ENCODE measurements at places on chromosomes 1 and 21.
A peak's percentile ranks its signal among the peaks of the same experiment; 100 is the strongest.

DNA sequence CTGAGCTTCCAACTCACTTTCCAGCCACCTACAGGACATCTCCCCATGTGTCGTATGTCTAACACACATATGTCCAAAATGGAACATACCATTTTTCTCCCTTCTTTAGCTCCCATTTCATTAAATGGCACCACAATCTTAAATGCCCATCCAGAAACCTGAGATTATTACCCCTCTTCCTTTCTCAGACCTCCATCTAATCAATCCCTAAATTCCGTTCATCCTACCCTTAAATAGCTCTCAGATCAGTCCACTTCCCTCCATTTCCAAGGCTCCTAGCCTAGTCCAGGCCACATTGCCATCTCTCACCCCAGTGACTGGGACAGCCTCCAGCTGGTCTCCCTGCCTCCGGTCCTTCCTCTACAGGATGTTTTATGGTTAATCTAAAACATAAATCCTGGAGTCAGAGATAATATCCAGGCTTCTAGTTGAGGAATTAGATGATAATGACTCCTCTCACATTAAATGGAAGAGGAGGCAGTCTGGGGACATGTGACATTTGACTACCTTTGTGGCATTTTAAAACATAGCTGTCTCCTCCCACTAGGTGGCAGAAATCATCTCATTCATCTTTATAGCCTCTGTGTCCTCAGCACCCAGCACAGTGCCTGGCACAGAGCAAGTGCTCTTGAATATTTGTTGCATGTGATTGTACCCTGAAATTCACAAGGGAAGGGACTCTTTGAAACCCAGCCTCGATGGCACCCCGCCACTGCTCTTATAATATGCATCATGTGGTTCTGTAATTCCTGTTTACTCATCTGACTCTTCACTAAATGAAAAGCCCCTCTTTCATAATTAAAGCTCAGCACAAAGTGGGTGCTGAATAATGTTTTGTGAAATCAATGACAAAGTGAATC lies 102.3 kb downstream of the TMEM53 start:
- DNase-seq: no peak

GRCh38 chr1:39992234-39992633 lies 37.3 kb downstream of the MFSD2A start:
- DNase-seq: no peak

DNA sequence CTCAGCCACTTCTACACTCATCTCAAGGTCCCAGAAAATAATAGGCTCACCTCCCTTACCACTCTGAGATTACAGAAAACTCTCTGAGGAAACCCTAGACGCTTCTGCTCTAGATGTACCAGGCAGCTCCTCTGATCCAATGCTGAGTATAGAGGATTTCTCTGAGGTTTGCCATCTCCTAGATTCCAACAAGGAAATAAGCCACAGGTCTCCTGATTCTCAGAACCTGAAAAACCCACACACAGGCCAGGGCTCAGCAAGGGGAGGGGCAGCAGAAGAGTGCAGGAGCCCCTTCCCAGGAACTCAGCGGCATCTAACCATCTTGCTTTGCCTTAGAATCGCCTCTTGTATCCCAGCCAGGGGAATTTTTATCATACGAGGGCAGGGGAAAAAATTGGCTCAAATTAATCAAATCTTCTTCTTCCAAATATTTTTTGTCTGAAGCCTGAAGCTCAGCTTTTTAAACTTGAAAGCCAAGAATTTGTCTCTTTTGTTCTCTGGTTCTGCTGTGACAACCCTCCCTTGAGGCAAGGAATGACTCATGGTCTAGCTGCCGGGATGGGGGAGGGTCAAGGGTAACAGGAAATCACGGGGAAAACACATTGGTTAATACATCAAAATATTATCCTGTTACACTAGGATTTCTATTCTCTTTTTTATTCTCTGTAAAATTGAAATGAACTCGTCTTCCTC lies 30.8 kb downstream of the GORAB start:
- DNase-seq: peak; percentile 4

GRCh38 chr1:209759829-209760359 lies 4.0 kb downstream of the TRAF3IP3 start:
- DNase-seq: no peak

- DNase-seq: no peak
These were observed 361.5 kb downstream of the CAMTA1 start for GRCh38 chr1:7146710-7147109.

GRCh38 chr1:36965275-36966159 lies 68.8 kb downstream of the GRIK3 start:
- DNase-seq: no peak

- no peak for DNase-seq
These were observed 9.4 kb downstream of the ZCCHC17 start for GRCh38 chr1:31306278-31306677.

- DNase-seq: no peak
These were observed 36.2 kb upstream of the EPHA8 start for GRCh38 chr1:22527122-22527521.

DNA sequence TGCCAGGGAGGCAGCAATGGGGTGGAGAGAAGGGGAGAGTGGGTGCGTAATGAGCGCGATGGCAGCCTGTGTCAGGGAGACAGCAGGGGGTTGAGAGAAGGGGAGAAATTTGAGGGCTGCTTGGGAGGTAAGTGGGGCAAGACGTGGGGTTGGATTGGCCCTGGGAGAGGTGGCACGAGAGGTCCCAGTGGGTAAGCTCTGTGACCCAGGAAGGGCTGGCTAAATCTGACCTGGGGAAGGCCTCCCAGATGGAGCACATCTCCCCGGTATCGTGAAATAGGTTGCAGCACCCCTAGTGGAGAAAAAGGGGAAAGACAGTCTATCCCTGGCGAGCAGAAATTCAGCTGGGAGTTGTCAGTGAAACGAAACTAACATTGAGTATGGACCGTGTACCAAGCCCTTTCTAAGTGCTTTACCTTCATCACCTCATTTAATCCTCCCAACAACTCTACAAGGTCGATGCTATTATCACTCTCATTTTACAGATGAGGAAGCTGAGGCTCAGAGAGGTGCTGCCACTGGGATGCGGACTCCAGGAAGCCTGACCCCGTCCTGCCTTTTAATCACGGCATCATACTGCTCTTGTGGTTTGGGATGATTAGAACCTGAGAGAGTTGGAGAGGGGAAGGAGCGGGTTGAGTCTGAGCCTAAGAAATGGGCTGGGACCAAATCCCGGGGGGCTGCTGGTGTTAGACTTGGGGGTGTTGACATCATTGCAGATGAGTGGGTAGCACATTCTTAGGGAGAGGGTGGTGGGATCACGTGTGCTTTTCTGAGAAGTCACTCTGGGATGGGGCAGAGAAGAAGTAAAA lies 56.6 kb upstream of the RPL11 start:
- no peak for DNase-seq

DNA sequence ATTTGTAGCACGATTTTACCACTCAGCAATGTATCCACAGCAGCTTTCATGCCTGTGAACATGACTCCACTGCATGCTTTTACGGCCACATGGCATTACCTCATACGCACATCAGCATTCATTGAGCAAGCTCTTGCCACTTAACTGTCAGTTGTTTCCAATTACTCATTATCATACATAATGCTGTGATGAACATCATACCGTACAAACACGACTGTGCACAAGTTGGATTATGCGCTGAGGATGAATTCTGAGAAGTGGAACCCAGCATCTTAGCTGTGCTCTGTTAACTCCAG lies 9.6 kb downstream of the UMODL1 start:
- no peak for DNase-seq

GRCh38 chr1:177944016-177944949 lies 25.6 kb downstream of the SEC16B start:
- DNase-seq: no peak

DNA sequence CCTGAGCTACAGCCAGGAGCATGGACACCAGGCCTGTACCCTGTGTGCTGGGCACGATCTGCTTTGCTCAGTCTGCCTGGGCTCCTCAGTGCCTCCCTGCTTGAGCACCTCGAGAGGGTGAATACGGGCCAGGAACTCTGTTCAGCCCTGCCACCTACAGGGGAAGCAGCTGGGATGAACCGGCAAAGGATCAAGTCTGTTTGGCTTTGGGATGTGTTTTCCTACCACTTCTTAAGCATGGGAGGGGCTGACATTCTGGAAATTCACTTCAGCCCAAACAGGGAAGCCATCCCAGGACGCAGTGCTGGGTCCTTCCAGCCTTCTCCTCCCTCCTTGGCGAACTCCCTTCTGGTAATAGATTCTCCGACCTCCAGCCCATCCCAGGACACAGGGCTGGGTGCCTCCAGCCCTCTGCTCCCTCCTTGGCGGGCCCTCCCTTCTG lies 55.8 kb upstream of the SELENON start:
- no peak for DNase-seq

DNA sequence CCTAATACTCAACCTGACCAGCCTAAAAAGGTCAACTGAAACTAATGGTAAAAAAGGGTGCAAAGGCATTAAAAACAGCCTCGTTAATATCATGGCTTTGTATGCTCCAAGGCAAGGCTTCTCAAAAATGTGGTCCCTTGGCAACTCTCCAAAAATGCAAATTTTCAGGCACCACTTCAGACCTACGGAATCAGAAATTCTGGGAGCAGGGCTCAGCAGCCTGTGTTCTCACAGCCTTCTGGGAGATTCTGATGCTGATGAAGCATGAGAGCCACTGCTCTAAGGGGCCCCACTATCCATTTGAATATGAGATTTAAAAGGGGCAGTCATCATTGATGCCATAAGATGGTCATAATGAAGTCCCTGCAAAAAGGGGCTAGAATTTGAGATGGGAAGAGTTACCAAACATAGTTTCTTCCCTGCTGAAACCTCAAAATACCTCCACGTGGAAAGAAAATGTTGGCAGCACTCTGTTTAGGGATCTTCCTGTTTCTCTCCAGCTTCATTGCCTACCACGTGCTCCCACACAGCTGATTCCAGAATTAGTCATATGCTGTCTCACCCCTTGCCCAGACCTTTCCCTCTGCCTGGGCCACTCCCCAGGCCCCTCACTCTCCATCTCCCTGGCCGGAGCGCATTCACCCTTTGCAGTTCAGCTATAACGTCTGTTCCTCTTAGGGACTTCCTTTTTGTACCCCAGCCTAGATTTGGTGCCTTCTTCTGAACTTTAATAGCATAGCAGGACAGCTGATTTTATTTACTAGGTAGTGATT lies 46.7 kb downstream of the PHC2 start:
- DNase-seq: no peak

- no peak for DNase-seq
These were observed 273.4 kb upstream of the BEND5 start for GRCh38 chr1:49050041-49050440.

DNA sequence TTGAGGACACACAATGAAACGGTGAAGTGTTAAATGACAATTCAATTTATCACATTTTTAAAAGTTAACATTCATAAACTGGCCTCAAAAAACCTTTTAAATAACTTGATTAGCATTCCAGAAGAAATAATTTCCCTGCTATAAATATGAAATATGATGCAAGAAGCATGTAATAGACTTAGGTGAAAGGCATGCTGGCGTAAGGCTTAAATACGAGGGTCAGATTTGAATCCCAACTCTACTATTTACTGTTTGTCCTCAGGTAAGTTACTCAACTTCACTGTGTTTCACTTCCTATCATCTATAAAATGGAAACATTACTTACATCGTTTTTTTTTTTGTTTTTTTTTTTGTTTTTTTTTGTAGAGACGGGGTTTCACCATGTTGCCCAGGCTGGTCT lies 40.8 kb downstream of the EPRS1 start:
- no peak for DNase-seq

DNA sequence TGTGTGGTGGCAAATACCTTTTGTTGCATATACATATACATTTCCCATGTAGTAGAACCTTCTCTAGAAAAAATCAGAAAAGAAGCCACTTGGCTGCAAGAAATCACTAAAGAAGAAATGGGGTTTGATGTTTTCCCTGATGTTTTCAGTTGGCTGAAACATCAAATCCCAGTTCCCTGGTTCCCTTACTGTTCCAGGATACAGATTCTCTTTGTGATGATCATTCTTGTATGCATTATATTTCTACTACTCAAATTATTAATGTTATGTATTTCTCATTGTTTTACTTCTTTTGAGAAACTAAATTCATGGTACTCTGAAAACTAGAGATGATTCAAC lies 7.6 kb downstream of the RNU1-2 start:
- no peak for DNase-seq

DNA sequence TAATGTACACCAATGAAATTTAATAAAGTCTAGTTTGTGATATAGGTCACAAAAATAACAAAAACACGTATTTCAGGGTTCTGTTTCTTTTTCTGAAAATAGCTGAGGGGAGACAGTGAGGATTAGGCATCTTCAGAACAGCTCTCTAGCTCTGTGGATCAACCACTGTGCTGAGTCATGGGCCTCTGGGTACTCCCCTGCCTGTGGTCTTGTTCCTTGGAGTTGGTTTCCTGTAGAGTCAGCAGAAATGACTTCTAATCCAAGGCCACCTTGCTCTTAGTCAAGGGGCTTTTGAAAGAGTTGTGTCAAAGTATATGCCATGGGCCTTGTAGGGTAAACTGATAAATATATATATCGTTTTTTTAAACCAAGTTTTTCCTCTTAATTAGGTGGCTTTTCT lies 141.8 kb upstream of the ZRANB2 start:
- no peak for DNase-seq

DNA sequence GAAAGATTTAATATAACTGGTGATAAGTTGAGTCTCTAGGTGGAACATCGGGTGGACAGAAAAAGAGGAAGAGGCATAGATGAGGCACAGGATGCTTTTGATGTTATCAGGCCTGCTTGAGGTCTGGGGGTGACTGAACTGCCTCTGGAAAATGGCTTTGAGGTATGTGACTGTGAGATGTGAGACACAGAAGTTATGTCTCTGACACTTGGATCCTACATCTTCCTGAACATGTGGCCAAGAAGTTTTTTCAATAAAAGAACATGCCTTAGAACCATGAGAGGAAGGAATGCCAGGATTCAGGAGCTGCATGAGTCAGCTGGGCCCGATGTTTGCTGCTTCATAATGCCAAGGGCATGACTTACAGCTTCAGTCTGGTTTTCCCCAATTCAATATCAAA lies 11.5 kb upstream of the AIM2 start:
- no peak for DNase-seq

- DNase-seq: no peak
These were observed 102.4 kb downstream of the PTGER3 start for GRCh38 chr1:70945251-70945650.

GRCh38 chr1:6258675-6259074 lies 2.2 kb downstream of the GPR153 start:
- no peak for DNase-seq

- DNase-seq: no peak
These were observed 507.9 kb downstream of the PLA2G4A start for GRCh38 chr1:187336441-187337168.

DNA sequence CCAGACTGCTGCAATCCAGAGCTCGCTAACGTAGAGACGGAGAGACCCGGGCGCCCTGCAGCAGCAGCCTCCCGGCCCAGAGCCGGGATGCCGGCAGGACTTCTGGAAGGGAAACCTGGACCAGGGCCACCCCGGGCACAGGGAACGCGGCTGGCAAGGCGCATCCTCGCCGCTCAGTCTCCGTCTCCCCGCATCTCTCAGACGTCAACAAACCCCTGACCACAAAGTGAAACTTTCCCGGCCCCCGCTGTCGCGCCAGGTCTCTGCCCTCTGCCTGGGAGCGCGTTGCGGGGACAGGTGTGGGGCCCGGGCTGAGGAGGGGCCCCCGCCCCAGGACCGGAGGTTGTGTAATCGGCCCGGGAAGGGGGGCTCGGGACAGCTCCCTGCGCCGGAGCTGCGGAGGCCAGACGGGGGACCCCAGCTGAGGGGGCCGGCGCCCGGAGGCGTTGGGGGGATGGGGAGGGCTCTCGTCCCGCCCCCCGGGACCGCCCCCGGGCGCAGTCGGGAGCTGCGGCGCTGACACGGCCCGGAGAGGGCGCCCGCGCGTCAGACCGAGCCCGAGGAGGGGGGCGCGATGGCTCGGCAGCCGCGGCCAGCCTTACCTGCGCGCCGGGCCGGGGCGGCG lies 116.6 kb upstream of the HIVEP3 start:
- no peak for DNase-seq

Measured in activated CD4-positive, alpha-beta T cell treated with anti-CD3 and anti-CD28 coated beads, Interleukin-2, amount 50 U/mL, for 24 hours (primary cell).